ENCODE measurements at places on chromosomes 2 and 18.

- DNase-seq = no peak
These were observed 5.9 kb upstream of the SLC8A1 start for GRCh38 chr2:40457837-40458236.

DNA sequence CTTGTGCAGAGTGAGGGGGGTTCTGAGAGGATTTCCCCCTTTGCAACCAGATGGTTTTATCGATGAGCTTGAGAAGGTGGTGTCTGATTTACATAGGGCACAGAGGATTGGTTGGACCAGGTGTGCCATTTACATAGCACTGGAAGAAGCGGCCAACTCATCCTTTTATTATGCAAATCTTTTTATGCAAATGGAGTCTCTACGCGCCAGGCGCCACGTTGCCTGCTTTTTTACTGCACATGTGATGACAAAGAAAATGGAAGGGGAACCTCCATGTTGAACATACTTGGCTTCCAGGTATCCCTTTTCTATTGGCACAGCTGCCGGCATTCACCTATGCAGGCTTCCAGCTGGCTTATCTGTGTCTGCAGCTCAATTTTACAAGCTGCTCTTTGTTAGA is 18.4 kb upstream of the TXNL4A start:
- DNase-seq = no peak

DNA sequence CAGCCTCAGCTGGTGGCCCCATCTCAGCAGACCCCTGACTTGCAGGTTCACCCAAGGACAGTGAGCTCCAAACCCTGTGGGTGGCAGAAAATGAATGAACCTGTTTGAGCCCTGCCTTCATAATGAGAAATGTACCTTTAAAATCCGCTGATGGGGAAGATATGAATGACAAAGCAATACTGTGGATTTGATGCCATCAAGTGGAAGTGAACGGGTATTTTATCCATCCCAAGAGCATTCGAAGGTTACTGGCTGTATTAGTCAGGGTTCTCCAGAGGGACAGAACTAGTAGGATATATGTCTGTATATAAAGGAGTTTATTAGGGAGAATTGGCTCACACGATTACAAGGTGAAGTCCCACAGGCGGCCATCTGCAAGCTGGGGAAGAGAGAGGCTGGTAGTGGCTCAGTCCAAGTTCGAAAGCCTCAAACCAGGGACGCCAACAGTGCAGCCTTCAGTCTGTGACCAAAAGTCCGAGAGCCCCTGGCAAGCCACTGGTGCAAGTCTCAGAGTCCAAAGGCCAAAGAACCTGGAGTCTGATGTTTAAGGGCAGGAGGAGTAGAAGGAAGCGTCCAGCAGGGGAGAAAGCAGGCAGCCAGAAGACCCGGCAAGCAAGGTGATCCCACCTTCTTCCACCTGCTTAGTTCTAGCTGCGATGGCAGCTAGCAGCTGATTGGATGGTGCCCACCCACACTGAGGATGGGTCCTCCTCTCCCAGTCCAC is 32.1 kb downstream of the TOGARAM2 start:
- DNase-seq = no peak

- DNase-seq = no peak
These were observed 67.9 kb downstream of the RHOB start for GRCh38 chr2:20514596-20515269.

Data from CD4-positive, CD25-positive, alpha-beta regulatory T cell (primary cell).